SK-N-MC (cell line): ENCODE measurements at places on chromosomes 5 and 9.

GRCh38 chr9:135290086-135290485, 189.5 kb upstream of the PPP1R26 start:
- no peak for DNase-seq

DNA sequence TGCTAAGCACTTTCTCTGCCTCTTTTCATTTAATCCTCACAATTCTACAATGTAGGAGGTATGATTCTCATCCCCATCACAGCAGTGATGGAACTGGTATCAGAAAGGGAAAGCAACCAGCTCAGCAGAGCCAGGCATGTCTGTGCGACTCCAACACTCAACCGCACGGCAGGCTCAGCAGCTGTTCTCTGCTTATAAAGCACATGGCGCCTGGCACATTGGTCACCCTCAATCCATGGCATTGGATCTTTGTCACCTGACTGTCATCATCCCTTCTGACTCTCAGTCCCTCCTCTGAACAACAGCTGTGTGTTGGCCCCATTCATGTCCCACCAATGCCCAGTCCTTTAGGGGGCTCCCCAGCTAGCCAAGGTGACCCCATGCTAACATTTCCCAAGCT, 45.1 kb upstream of the HAND1 start:
- DNase-seq = no peak

DNA sequence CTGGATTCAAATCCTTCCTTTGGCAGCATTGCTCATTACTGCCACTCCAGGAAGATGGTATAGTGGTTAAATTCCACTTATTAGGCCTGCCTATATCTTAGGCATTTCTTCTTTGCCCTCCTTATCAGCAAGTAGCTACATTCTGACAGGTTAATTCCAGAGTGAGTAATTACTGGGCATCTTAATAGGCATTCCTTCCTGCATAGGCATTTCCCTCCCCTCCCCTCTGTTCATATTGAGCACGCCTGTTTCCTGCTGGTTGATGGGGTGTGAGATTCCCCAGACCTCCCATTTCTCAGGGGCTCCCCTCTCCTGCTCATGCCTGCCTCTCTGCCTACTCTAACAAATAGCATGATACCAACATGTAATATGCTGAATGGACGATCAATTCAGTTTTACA, 305.9 kb downstream of the CYLC2 start:
- DNase-seq = no peak

- no peak for DNase-seq
These were observed 25.7 kb upstream of the BARHL1 start for GRCh38 chr9:132556714-132557113.

DNA sequence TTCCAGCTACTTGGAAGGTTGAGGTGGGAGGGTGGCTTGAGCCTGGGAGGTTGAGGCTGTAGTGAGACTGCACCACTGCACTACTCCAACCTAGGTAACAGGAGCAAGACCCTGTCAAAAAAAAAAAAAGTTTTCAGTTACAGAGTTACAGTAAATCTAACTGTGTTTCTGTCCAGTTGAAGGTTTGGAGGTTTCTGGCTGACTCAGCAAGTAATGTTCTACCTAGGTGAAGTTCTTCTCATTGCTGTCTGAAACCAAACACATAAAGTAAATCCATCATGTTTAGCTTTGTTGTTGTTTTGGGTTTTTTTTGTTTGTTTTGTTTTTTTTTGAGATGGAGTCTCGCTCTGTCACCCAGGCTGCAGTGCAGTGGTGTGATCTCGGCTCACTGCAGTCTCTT, 7.9 kb upstream of the ANKHD1 start:
- DNase-seq = no peak

- no peak for DNase-seq
These were observed 496.0 kb upstream of the CLINT1 start for GRCh38 chr5:158354958-158355357.

DNA sequence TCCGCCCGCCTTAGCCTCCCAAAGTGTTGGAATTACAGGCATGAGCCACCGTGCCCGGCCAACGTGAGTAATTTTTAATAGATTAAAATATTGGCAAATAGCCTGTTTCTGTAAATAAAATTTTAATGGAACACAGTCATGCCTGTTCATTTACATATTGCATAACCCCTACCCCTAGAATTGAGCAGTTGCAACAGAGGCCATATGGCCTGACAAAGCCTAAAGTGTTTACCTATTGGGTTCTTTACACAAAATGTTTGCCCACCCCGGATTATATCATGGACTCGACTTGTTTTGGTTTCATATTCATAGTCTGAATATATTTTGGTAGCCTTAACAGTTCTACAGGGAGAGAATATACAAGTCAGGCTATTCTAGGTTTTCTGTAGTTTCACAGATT, 5.3 kb downstream of the NSA2 start:
- no peak for DNase-seq

DNA sequence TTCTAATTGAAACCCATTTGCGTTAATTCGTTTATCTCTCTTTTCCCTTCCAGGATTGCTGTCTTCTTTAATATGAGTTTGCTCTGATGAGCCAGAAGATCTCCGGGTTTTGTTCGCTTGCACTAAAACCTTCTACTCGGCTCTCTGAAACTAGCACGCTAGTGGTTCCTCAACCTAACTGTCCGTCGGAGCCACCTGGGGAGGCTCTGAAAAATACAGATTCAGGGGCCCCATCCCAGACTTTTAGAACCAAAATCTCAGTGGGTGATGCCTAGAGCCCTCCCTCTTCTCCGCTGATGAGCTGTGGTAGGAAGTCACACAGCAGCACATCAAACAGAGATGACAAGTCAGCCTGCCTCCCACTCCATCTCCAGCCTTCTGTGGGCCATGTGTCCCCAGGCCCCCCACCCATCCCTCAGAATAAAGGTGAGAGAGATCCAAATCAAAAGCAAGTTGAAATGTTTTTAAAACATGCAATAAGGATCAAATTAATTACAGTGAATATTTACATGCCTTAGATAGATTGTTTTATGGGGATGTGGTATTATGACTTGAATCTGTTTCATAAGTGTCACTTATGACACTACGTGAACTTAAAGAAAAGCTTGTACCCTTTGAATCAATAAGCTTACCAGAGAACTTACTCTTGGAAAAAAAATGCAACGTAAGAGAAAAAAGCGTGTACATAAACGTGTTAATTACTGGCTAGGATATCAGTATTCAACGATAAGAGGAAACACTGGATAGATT, 16.4 kb downstream of the FCN2 start:
- no peak for DNase-seq

- no peak for DNase-seq
These were observed 90.4 kb downstream of the PALM2AKAP2 start for GRCh38 chr9:109870365-109870764.

- no peak for DNase-seq
These were observed 21.7 kb downstream of the ZNF366 start for GRCh38 chr5:72485430-72485974.

DNA sequence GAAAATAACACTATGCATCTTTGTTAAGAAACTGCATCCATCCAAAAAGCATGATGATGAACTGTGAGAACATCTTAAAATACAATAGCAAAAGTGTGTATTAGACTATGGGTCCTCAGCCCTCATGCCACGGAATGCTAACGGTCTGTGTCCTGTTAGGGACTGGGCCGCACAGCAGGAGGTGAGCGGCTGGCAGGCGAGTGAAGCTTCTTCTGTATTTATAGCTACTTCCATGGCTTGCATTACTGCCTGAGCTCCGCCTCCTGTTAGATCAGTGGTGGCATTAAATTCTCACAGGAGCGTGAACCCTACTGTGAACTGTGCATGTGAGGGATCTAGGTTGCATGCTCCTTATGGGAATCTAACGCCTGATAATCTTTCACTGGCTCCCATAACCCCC, 129.8 kb downstream of the NXNL2 start:
- no peak for DNase-seq

GRCh38 chr5:137617528-137618205, 118.2 kb downstream of the KLHL3 start:
- no peak for DNase-seq

DNA sequence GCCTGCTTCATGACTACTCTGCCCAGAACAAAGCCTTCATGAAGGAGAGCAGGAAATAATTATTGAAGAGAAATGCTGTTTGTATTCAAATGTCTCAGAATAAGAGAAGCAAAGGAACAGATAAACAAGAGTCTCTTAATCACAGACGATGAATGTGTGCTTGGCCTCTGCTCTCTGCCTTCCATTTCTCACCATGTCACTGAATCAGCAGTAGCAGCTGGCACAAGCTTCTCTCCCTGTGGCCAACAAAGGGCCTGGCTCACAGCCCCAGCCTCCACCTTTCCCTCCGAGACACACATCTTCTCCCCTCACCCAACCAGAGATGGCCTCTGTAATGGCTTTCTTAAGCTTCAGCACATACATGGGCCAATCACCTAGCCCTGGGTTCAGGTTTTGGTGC, 128.1 kb upstream of the SLIT3 start:
- no peak for DNase-seq

DNA sequence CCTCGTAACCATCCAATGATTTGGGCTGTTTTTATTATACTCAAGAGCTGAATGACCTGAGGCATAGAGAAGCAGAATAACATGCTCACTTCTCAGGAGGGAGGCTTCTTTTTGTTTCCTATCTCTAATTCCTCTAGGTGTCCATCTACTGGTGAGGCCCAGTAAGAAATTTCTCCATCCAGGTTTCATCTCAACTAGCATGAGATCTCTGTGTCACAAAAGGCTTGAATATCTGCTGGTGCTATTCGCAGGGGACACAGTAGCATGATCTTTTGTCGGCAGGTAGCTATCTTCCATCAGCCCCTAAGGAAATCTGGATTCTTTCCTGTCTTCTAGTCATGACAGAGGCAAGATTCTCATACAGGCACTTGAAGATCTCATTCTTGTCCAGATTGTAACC, 8.9 kb downstream of the IFNE start:
- DNase-seq = no peak
